ENCODE measurements at places on chromosomes 5 and 9.

GRCh38 chr5:131993676-131994075 lies 17.8 kb downstream of the ACSL6 start:
- DNase-seq: no peak

GRCh38 chr9:131056781-131057506 lies 39.4 kb upstream of the AIF1L start:
- no peak for DNase-seq

DNA sequence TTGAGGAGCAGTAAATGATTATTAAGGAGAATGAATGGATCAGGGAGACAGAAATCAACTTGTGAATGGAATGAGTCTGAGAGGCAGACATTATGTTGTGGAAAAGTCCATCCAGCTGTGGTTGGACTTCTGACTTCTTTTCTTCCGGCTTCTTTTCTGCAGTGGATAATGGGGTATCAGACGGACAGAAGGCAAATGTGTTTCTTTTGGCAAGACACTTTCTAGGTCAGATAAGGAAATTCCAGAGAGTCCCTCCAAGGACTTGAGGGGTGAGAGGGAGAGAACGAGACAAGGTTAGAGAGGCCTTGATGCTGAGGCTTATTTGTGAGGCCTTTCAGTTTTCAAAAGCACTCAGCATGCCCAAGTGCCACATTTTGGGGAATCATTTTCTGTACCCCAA lies 17.1 kb upstream of the GRHPR start:
- DNase-seq: no peak

GRCh38 chr9:97857606-97858392 lies 4.8 kb downstream of the FOXE1 start:
- no peak for DNase-seq

GRCh38 chr5:165576678-165577275 lies 2071.4 kb downstream of the MAT2B start:
- DNase-seq: no peak

GRCh38 chr5:81363093-81363871 lies 30.7 kb downstream of the ACOT12 start:
- no peak for DNase-seq

GRCh38 chr5:59236448-59236847 lies 653.6 kb downstream of the RAB3C start:
- DNase-seq: no peak

- peak; percentile 87 for DNase-seq
These were observed 364.5 kb downstream of the MAN2A1 start for GRCh38 chr5:110054240-110054639.

GRCh38 chr5:143251190-143251589 lies 152.3 kb downstream of the NR3C1 start:
- DNase-seq: no peak

GRCh38 chr9:6413365-6414246 lies 607 bp downstream of the UHRF2 start:
- DNase-seq: peak; percentile 5

DNA sequence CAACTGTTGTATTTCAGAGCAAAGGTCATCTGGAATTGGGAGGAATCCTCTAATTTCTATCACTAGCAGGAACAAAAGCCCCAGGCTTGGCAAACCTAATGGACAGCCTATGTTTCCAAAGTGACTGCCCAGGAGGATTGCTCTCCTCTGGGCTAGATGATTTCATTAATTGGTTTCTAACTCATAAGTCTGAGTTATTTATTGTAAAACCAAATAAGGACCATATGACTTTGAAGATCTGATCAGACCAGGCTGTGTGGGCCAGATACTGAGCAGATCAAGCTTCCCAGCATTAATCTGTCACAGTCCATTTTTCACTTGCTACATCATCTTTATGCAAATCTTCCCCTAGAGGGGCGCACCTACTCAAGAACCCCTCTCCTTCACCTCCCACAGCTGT lies 125.2 kb downstream of the PRDM6 start:
- no peak for DNase-seq

DNA sequence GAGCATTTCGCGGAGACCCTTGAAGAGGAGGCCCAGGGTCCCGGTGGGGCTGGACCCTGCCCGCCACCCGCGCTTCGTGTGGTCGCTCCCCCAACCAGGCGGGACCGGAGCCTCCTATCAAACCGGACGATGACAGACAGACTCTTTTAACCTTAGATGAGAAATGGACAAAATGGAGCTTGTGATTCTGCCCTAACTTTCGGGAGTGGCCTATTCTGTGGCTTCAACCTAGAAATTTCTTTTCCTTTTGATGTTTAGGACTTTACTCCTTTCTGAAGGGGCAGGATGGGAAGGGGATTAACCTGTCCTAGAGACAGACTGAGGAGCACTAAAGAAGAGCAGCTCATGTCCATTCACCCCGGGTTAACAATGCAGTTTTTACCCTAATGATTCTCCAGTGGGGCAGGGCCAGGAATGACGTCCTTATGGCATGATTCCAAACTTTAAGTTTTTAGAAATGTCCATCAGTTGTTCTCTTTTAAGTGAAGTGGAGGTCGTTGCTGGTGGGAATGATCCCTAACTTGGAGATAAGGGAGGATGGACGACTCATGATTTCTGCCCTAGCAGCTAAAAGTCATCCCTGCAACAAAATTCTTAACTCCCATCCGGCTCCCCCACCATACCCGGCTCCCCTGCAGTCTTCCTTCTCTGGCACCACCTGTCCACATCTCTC lies 1.0 kb downstream of the NIPSNAP3A start:
- peak; percentile 18 for DNase-seq

- DNase-seq: peak; percentile 94
These were observed at the start of gene ENC1 for GRCh38 chr5:74640450-74640953. ENC1 (minus strand) TSS chr5:74640728; CDS start chr5:74636485, 4,243 bp downstream.

DNA sequence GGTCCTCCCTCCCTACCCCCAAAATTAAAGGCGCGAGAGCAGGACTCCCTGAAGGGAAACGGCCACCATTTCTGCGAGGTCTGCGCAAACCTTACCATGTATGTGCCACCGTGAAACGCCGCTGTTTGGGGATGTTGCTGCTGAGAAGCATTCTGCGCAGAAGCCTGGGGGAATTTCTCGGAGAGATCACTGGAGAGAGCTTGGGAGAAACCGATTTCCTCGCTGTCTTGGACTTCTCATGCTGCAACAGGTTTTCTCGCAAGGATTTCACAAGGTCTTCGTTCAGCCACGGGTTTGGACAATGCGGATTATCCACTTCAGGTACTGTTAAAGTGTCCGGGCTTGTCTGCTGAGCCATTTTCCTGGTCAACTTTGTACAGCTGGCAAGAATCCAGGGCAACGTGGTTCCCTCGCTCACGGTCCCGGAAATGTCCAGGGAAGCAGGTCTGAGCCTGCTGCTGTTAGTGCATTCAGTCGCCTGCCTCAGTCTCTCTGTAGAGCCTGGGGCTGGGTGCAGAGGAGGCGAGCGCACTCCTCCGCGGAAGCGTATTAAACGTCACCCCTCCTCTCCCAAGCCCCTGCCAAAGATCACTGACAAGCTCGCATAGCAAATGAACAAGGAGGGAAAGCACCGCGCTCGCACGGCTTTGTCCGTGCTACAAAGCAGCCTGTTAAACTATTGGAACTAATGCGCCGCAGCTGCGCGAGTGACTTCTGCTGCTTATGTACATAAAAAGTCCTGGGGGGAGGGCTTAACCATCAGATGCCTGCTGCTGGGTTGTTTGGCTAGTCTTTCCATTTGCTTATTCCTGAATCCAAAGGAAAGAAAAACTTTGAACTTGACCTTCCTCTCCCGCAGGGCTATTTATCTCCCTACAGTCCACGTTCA lies 125.1 kb downstream of the PDE4D start:
- peak; percentile 76 for DNase-seq
